Gastroesophageal sphincter (tissue), 4 donors: ENCODE measurements at places on chromosomes 12 and 14.

DNA sequence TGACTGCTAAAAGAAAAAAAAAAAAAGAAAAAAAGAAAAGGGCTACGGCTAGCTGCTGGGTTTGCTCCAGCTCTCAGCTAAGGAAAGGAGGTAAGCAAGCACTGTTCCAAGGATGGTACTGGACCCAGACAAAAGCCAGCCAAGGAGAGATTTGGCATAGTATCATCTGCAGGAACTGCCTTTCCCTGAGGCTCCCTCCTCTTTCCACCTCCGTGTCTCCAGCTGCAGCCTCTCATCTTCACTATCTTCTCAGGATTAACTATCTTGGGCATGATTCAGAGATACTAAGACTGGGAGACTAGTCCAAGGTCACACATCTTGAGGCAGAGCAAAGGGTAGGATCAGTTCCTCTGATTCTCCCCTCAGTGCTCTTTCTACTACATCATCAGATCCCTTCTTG lies 6.0 kb downstream of the KITLG start:
- ATAC-seq = peak; percentile 46

GRCh38 chr12:20450591-20451180 lies 82.3 kb downstream of the PDE3A start:
- ATAC-seq = no peak

GRCh38 chr12:63037746-63038712 lies 103.1 kb upstream of the PPM1H start:
- ATAC-seq = no peak

DNA sequence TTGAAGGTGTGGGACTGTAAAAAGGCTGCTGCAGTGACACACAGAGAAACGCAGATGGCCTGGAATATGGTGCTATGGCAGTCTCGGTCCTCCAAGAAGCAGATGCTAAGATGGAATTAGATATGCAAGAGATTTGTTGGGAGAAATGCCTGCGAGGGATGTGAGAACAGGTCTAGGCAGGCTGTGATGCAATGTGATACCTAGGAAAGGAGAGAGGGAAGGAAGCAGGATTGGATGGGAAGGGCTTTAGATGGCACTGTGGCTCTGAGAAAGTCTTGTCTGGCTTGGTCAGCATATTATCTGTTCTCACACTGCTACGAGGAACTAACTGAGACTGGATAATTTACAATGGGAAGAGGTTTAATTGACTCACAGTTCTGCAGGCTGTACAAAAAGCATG lies 374.4 kb downstream of the BCAT1 start:
- ATAC-seq = no peak

DNA sequence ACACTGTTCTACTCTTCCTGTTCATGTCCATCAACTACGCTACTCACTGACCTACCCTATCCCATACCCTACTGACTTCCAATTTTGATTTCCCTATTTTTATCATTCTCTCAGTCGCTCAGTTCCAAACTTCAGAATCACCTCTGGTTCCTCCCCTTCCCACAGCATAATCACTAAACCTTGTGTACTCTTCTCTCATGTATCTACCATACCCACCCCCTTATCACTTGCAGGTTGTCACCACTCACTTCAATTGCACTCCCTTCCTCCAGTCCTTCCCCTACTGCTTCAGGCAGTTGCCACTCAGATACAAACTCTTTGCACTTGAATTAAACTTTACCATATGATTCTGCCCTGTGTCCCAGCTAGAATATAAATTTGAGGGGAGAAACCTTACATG lies 6.3 kb downstream of the RACGAP1 start:
- no peak for ATAC-seq

DNA sequence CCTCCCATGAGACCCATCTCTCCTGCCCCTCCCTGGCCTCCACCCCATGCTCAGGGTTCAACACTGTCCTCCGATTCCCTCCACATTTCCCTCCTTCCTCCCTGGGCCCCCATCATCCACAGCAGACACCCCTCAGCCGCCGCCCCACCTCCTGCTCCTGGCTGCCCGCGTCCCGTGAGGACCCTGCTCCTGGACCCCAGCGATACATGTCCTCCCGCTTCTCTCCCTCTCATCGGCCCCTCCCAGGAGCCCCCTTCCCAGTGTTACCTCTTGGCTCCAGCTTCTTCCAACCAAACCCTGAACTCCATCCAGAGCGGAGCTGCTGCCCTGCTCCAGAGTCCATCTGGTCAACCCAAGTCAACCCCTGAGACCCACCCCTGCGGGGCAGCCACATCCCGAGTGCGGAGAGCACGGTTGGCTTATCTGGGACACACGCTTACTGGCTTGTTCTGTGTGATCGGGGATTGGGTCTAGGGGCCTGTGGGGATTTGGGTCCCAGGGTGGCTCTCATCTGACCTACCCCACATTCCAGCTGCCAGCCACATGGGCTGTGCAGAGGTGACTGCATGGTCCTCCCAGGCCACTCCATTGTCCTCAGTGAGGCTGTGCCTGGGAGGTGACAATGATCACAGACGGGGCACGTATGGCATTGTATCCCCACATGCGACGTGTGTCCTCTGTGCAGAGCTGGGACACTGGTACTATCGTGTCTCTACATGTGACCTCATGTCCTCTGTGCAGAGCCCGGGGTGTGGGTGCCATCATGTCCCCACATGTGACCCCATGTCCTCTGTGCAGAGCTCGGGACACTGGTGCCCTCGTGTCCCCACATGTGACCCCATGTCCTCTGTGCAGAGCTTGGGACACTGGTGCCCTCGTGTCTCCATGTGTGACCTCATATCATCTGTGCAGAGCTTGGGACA lies 333.6 kb downstream of the ADGRD1 start:
- no peak for ATAC-seq

DNA sequence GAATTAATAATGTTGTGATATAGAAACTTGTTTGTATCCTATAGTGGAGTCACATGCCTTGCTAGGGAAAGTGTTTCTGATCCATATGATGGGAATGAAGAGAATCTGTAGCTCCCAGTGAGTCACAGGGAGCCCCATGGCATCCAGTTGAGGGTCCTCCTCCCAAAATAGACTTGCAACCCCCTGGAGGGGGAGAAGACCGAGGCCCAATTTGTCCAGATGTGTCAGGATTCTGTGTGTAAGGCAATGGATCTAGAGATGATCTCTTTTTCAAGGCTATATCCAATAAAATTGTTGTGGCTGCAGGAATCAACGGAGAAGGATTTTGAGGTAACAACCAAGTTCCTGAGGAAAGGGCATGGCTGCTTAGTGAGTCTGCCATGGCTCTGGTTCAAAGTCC lies 121.8 kb downstream of the BCL11B start:
- ATAC-seq = no peak

- ATAC-seq = no peak
These were observed 321.5 kb downstream of the TMEM117 start for GRCh38 chr12:44157359-44157758.

DNA sequence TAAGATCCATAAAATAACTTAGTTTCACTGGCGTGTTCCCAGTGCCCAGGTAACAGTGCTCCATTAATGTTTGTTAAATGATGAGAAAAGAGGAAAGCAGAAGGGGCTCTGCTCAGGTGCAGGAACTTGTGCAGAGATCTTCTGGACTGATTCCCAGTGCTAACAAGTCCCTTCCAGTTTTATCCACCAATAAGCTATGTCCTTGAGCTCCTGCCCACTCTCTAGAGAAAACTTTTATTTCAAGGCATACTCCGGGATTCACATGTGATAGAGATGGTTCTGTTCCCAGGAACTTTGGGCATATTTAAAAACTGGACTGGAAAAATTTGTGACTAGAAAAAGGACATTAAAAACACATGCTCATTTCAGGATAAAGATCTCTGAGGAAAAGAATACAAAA lies 1.9 kb downstream of the GYS2 start:
- no peak for ATAC-seq

DNA sequence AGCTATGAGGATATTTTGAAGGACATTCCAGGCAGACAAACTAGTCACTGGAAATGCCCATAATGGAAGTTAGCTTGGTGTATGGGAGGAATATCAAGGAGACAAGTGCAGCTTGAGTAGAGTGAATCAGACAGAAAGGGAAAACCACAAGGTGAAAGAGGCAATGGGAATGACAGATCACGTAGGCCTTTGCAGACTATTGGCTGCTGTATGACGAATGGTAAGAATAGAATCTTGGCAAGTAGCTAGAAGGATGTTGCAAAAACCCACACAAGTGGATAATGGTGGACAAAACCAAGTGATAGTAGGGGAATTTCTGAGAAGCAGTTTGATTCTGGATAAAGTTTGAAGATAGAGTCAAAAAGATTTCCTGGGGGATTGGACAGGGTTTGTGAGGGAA lies 196.9 kb upstream of the NOVA1 start:
- ATAC-seq = no peak
